Spinal cord (tissue), 10 donors: ENCODE measurements at places on chromosomes 1 and 21. TPM values are rescaled to one million over a fixed set of nuclear protein-coding genes. Genes with fewer than 3 reads are reported as not detected.
A peak's percentile ranks its signal among the peaks of the same experiment; 100 is the strongest.

DNA sequence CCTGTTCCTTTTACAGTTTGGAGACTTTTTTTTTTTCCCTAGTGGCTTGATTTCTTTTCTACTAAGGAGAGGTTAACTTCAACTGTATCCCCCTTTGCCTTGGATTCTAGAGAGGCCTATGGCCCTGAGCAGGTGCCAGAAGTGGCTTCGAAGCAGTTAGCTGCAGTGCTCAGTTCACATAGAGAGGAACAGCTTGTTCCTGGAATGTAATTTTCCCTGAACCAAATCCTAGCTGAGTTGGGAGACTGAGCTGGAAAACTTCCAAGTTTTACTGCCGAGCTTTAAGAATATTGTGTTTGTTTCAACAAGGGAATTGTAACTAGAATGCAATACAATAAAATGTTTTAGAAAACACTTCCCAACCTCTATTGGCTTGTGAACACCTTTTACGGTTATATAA is 17.5 kb downstream of the RD3 start:
- no peaks in the 10 kb centered on the region for H3K36me3 ChIP-seq
- DNase-seq: no peak
- H3K4me1 ChIP-seq: peaks cover 15% of the 10 kb centered on the region
- H3K4me3 ChIP-seq: no peak overlapping the region
- H3K27me3 ChIP-seq: peaks cover 21% of the 10 kb centered on the region

- H3K4me1 ChIP-seq: peaks cover 17% of the 10 kb centered on the region
- DNase-seq: no peak
- H3K36me3 ChIP-seq: peaks cover 74% of the 10 kb centered on the region
- H3K27me3 ChIP-seq: no peaks in the 10 kb centered on the region
- H3K27ac ChIP-seq: no peak overlapping the region
Measured at GRCh38 chr1:248852481-248853405, 6.1 kb downstream of the ZNF692 start.

Gene SMPDL3B
- 0.89 TPM for total RNA-seq

DNA sequence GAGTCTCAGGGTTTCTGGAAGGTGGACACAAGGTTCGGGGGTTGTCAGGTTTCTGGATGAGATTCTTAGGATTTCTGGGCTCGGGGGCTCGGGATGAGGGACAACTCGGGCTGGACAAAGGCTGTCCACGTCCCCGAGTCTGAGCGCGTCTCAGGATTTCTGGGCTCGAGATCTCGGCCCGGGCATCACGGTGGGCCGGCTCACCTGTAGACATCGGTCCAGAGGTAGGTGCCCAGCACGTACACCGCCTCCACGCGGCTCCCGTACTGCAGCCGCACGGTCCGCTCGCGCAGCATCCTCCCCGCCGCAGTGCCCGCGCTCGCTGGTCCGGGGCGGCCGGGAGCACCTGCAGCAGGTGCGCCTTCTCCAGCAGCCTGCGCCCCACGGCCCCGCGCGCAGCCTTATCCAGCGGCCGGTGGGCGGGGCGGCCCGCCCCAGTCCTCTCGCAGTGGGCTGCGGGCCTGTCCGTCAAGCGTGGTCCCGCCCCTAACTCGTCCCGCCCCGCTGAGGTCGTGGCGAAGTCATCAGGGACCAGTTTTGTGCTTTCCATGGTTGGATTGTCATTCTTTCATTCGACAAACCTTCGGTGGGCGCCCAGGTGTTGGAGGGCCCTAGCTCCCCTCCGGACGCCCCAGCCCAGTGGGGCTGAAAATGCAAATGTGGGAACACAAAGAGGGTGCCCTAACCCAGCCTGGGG is at the start of gene PADI2:
PADI2 (minus strand) TSS at position 376 of the 697 bp plus-strand sequence; CDS start at position 296, 80 bp downstream.
- peak within 1 kb of the TSS; percentile 28 for H3K4me3 ChIP-seq
- no peak within 1 kb of the TSS for H3K27ac ChIP-seq
- peaks cover 50% of the 10 kb centered on the region for H3K4me1 ChIP-seq
- peaks cover 17% of the 10 kb centered on the region for H3K27me3 ChIP-seq

GRCh38 chr1:12599657-12600056 is 18.4 kb downstream of the DHRS3 start:
- H3K36me3 ChIP-seq: no peaks in the 10 kb centered on the region
- H3K4me1 ChIP-seq: peaks cover 85% of the 10 kb centered on the region
- H3K4me3 ChIP-seq: no peak overlapping the region
- DNase-seq: no peak
- no peak overlapping the region for H3K27ac ChIP-seq

Gene IVL
- total RNA-seq: not detected
